ENCODE measurements at places on chromosomes 11 and 22. TPM values are rescaled to one million over a fixed set of nuclear protein-coding genes. Genes with fewer than 3 reads are reported as not detected.

FIBIN gene
- total RNA-seq, result not detected

TPBGL gene
- total RNA-seq, result 0.31 TPM

PGA5 gene
- total RNA-seq, result not detected

MMP12 gene
- total RNA-seq, result not detected

SHANK3 gene
- total RNA-seq, result 1.9 TPM

OR6T1 gene
- not detected for total RNA-seq

MB gene
- total RNA-seq, result 7.8 TPM

NDUFA6 gene
- 66.9 TPM for total RNA-seq

NLRP10 gene
- not detected for total RNA-seq

UPK3A gene
- not detected for total RNA-seq

KCTD14 gene
- total RNA-seq, result 1.7 TPM

TSGA10IP gene
- total RNA-seq, result not detected

FJX1 gene
- total RNA-seq, result 37.6 TPM

CCDC73 gene
- 0.04 TPM for total RNA-seq

NXPE2 gene
- not detected for total RNA-seq

HRAS gene
- total RNA-seq, result 143 TPM

HORMAD2 gene
- not detected for total RNA-seq

CRYBA4 gene
- total RNA-seq, result not detected

POU2AF3 gene
- 1.2 TPM for total RNA-seq

CSF2RB gene
- not detected for total RNA-seq

NAP1L4 gene
- 123 TPM for total RNA-seq

LTBP3 gene
- total RNA-seq, result 67.5 TPM

NAALADL1 gene
- not detected for total RNA-seq

TMEM151A gene
- total RNA-seq, result 4.3 TPM

OR52D1 gene
- not detected for total RNA-seq

SOX10 gene
- total RNA-seq, result not detected

SMC1B gene
- total RNA-seq, result not detected

CSRP3 gene
- total RNA-seq, result not detected

INSC gene
- not detected for total RNA-seq

FAM111B gene
- 6.2 TPM for total RNA-seq

CARD16 gene
- not detected for total RNA-seq

MS4A6E gene
- total RNA-seq, result not detected

GNB1L gene
- total RNA-seq, result 18.7 TPM

ANGPTL5 gene
- total RNA-seq, result not detected

RBFOX2 gene
- 31.1 TPM for total RNA-seq

OR5AK2 gene
- not detected for total RNA-seq

PPFIBP2 gene
- 9.4 TPM for total RNA-seq

HBG1 gene
- not detected for total RNA-seq

SELENOH gene
- 131 TPM for total RNA-seq

All from A549 treated with ZK216348 at 1 μM for 4 hours (cell line).